ENCODE measurements at places on chromosomes 12 and 14.

DNA sequence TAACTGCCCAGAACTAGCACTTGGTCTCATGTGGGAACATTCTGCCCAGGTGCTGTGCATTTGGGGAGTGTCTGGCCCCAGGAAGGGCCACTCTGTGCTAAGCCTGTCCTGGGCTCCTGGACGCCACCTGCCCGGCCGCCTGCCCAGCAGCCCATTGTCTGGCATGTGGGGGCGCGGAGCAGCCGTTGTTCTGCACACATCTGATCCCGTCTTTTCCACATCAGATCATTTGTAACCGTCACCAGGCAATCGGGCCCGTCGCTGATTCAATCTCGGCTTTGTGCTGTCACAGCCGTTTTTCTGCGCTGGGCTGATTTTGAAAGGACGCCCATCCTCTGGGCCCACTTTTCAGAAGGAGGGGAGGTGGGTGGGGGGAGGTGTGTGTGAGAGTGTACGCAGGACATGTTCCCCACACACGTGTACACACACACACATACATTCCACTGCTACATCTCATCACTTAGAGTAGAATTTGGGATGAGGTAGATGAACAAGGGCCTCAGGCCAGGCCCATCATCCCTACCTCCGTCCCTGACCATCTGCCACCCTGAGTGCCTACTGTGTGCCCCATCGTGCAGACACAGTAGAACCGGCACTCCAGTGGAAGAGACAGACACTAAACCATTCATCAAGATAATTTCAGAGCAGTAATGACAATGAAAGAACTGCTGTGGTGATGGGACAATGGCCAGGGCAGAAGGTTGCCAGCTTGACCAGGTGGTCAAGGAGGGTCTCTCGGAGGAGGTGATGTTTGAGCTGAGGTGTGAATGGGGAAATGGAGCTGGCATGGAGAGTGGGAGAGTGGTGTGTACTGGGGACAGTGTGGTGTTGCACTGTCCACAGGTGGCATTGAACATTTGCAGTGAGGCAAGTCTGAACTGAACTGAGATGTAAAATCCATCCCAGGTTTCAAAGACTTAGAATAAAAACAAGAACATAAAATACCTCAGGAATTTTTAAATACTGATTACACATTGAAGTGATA, 19.0 kb downstream of the FAM222A start:
- no peak for DNase-seq

GRCh38 chr14:34700622-34701130, 13.7 kb downstream of the CFL2 start:
- no peak for DNase-seq

GRCh38 chr12:128609861-128610260, 213.9 kb downstream of the SLC15A4 start:
- DNase-seq = no peak

DNA sequence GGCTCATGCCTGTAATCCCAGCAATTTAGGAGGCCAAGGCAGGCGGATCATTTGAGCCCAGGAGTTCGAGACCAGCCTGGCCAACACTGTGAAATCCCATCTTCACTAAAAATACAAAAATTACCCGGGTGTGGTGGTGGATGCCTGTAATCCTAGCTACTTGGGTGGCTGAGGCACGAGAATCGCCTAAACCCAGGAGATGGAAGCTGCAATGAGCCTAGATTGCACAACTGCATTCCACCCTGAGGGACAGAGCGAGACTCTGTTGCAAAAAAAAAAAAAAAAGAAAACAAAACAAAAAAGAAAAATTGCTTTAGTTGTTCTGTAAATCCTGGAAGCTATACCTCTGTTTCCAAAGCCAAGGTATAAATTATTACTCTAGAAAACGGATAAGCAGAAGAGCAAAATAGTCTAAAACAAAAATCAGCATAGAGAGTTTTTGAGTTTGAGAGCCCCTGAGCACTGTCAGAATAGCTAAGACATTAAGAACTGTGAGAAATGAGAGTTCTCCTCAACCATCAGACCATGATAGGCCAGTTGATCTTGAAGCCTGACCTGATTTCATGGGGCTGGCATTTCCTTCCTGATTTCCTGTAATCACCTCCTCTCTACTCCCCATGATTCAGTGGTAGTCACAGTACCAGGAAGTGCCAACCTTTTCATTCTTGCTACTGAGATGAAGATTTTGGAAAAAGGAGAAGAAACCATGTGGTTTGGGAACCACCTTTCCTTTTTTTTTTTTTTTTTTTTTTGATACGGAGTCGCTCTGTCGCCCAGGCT, 31.7 kb downstream of the ATP2A2 start:
- DNase-seq = no peak

DNA sequence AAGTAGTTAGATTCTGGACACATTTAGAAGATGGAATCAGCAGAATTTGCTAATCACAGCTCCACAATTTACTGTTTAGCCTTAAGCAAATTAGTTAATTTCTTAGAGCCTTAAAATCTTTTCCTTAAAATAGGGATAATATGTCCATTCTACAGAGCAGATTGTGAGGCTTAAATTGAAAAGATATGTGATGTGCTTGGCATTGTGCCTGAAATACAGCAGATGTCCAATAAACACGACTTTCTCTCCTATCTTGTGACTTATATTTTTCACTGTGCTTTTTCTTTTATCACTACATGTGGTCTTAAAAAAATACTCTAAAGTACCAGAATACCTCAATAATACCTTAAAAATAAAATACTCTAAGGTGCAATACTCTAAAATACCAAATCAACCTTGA, 30.6 kb downstream of the CCER1 start:
- DNase-seq = no peak

- DNase-seq = no peak
Measured at GRCh38 chr14:92963301-92964123, 40.6 kb downstream of the CHGA start.

DNA sequence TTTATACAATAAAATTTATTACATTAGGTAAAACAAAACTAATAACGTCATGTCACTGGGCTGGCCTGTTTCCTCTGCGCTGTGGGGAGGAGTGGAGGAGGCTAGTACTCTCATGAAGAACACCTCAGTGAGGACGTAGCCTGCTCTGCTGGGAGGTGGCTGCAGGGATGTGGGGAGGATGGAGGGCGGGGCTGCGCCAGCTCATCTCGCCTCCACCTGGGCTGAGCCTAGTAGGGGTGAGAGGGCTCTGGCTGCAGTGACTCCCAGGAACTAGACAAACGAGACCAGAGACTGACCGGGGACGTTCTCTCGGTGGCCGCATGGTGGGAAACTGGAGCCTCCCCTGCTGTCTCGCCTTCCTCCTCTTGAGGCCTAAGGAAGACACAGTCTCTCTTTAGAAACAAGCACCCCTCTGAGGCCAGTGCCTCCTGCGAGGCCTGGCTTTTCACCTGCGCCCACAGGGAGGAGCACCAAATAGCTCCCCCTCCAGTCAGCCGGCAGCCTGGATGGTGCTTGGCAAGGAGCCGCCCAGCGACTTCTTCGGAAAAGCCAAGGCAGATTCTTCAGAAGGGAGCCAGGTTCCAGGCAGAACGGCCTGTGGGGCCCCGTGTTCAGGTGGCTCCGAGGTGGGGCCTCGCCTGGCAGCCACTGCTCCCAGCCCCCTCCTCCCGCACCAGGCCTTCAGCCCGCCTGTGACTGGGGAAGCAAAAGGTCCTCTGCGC, 62.4 kb downstream of the PLEKHG3 start:
- DNase-seq = no peak

- no peak for DNase-seq
Measured at GRCh38 chr12:24537083-24537860, 411.6 kb downstream of the BCAT1 start.

DNA sequence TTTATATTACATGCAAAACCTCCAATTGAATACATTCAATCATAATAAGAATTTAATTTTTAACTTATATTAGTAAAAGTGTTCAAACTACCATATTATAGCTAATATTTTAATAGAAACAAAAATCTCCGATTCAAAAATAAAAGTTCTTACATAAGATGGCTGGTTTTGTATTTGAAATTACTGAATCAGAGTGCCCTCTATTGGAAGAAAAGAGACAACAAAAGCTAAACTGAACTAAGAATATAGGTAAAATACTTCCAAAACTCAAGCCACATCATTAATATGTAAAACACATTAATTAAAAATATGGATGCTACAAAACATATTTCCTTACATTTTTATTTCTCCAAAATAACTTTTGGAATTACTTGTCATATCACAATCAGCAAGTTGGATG, 120.3 kb downstream of the GARIN6 start:
- DNase-seq = no peak

DNA sequence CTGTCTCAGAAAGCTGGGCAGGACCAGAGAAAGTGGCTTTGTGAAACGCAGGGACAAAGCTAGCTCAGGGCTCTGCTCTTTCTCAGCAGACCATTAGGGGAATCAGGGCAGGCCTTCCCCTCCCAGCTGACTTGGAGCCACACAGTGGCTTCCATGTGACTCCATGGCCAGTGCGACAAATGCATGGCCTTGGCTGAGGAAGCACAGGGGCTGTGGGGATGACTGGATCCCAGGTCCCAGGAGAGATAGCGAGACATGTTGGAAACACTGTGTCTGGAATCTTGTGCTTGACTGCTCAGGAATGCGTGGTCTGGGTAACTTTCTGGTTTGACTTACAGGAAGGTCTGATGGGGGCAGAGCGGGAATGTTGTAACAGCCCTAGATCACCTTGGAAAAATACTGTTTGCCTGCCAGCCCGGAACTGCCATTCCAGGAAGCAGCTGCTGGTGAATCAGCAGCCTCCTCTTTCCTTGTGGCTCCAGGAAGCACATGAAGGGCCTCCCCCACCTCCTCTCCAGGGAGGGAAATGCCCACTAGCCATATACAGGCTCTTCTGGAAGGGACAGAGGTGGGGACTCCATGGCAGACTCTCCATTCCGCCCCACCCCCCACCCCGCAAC, 133.5 kb upstream of the HIF1A start:
- no peak for DNase-seq

GRCh38 chr12:19412844-19413243, 26.4 kb upstream of the AEBP2 start:
- no peak for DNase-seq

- DNase-seq = no peak
Measured at GRCh38 chr14:101377069-101377468, 184.2 kb upstream of the DIO3 start.

DNA sequence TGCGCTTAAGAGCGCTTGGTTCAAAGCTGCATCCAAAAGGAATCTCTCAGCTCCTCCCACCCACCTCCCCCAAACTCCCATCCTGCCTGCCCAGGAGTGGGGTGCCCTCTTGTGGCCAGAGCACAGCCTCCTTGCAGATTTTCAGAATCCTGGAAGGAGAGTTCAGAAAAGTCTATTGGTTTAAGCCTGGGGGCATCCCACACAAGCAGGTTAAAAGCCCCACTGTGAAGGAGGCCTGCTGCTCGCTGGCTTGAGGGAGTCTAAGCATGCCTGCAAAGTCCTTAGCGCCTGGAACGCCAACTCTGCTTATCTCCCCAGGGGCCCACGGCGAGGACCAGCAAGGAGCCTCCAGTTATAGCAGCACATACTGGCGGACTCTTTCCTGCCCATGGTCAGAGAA, 297.1 kb downstream of the KSR2 start:
- no peak for DNase-seq

- DNase-seq = no peak
Measured at GRCh38 chr14:34325493-34325892, 136.5 kb downstream of the SPTSSA start.

DNA sequence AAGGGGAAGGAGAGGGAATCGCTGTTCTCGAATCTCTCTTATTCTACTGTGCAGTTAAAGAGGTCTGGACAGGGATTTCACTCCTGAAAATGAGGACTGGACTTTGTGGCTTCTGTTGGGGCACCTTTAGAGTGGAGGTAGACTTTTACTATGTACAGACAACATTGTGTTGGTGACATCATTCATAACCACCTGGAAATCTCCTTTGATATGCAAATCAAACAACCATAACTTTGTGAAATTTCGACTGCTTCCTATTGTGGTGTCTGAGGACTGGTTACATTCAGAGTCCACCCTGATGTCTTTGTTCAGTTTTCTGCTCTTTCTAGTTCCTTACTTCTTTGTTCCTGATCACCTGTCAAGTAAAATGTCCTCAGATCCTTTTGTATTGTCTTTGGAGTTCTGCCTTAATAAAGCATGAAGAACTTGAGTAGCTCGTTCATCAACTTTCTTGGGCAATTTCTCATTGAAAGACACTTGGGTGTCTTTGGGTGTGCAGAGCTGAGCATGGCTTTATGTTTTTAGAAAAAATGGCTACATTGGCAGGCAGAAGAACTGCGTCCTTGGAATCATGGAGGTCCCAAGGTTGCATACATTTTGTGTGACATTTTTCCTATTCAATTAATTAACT, 29.8 kb downstream of the LRRK2 start:
- no peak for DNase-seq

- DNase-seq = no peak
Measured at GRCh38 chr12:7154042-7154441, 23.9 kb downstream of the CLSTN3 start.

DNA sequence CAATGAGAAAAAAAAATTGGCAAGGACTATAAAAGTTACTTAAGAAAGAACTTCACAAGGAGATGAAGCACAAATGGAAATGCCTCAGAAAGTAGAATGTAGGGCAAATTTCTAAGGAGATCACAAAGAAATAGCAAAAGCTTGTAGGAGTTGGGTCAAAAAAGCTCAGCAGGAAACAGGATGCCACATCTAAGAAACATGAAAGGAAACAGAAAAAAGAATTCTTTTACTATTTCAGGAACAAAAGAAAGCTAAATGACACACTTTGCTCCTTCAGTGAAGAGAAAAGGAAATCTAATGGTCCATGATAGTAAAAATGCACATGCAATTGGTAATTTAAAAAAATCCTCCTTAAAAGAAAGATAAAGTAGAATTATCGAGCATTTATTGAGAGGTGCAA, 452.1 kb upstream of the GARIN6 start:
- DNase-seq = no peak

All from effector CD8-positive, alpha-beta T cell (primary cell).